ENCODE measurements at places on chromosomes 11 and 22.

DNA sequence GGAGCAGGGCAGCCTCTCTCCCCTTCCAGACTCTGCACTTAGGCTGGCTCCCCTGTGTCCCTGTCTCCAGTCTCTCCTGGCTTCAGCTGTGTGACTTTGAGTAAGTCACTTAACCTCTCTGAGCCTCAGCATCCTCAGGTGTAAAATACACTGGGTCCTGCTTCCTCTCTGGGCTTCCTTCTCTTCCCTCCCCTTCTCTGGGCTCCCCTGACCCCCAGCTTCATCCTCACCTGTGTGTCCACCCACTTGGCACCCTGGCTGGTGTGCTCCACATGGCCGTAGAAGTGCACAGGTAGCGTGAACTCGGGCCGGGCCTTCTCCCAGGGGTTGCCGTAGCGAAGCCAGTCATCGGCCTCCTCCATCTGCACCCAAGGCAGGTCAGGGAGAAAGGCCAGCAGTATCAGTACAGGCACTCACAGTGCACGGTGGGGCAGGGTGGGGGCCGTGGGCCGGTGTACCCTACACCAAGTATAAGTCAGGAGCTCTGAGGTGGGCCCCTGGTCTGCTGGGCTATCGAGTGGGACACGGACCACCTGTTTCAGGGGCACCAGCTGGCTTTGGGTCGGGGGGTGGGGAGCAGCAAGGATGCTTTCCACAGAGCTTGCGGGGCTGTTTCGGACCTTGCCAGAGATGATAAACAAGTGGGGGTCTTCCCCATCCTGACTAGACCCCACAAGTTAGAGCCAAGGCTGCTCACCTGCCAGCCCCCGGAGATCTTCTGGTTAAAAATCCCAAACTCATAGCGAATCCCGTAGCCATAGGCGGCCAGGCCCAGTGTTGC lies 2.0 kb downstream of the PYGM start:
- no peak for ATAC-seq

DNA sequence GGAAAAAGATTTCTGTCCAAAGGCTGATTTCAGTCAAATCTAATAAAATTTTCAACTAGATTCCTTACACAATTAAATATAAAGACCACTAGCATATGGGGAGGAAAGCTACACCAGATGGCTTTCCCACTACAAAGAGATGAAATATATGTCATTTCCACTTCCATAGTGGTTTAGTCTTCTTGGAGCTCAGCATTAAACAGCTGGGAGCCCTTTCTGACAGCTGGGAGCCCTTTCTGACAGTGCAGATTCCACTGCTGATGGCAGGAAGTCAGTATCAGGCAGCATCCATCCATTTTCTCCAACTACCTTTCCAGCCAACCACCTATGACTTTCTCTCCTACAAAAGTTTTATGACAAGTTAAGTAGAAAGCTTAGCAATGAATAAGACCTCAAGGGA lies 177.9 kb downstream of the RRAS2 start:
- ATAC-seq: no peak

- ATAC-seq: peak; percentile 19
These were observed 968 bp downstream of the RHBDD3 start for GRCh38 chr22:29266564-29267461.

DNA sequence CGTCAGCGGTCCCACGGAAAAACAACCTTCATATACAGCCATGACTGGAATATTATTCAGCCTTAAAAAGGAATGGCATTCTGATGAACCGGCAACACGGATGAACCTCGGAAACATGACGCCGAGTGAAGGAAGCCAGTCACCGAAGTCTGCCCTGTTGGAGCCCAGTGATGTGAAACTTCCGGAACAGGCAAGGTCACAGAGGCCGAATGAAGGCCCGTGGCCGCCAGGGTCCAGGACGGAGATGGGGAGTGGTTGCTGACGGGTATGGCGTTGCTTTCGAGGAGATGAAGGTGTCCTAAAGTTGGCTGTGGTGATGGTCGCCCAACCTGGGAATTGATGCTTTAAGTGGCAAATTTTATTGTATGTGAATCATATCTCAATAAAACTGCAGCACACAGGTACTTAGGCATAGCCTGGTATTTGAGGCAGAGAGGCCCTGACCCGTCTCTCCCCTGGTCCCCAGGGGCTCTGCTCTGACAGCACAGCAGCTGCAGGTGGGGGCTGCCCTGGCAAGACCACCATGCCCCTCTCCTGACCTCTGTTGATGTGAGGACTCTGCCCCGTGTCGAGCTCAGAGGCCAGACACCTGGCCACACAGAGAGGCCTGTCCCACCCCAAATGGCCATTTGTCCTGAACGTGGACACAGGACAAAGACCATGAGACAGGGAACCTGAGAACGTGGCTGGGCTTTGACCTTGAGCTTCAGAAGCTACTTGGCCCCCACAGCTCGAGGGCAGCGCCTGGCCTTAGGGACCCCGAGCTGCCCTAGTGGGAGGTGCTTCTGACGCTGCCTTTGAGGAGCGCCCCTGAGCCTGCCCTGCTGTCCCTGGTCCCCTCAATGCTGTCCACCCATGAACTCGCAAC lies 1090.8 kb downstream of the BRD1 start:
- no peak for ATAC-seq
